ENCODE measurements at places on chromosomes 12 and 14.

DNA sequence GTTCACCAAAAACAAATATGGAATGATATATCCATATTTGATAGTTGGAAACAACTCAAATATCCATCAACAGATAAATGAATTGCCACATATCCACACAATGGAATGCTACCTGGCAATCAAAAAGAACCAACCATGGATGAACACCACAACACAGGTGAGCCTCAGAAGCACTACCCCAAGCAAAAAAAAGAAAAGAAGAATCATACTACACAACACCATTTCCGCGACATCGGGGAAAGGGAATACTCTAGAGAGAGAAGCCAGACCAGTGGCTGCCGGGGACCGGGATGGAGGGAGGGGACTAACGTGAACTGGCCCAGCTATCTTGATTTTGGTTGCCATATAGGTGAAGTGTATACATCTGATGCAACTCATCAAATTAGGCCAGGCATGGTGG lies 41.4 kb downstream of the SCARB1 start:
- DNase-seq: no peak

- no peak for DNase-seq
These were observed 51.6 kb upstream of the SRP54 start for GRCh38 chr14:34931206-34931605.

DNA sequence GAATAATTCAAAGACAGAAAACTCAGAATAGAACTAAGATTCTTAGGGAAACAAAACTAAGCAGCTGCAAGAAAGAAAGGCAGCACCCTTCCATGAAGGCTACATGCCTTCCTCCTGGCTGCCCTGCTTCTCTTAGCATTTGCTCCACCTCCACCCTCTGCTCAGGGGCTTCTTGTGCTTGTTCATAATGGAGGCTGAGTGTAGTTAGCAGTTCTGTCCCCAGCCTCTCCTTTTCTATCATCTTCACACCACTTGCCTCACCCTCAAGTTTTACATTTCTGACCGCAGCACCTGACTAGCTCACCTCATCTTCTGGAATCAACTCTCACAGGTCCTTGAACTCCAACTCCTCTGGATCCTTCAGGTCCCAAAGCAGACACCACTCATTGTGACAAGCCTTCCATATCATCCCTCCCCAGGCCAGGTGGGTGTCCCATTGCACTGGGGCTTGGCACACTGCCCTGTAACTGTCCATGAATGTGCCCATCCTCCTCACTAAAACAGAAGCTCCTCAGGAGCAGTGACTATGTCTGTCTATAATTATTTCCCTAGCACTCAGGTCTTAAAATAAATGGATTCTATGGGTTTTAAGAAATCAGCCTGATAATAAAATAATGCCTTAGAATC lies 139.1 kb downstream of the TMTC1 start:
- no peak for DNase-seq

DNA sequence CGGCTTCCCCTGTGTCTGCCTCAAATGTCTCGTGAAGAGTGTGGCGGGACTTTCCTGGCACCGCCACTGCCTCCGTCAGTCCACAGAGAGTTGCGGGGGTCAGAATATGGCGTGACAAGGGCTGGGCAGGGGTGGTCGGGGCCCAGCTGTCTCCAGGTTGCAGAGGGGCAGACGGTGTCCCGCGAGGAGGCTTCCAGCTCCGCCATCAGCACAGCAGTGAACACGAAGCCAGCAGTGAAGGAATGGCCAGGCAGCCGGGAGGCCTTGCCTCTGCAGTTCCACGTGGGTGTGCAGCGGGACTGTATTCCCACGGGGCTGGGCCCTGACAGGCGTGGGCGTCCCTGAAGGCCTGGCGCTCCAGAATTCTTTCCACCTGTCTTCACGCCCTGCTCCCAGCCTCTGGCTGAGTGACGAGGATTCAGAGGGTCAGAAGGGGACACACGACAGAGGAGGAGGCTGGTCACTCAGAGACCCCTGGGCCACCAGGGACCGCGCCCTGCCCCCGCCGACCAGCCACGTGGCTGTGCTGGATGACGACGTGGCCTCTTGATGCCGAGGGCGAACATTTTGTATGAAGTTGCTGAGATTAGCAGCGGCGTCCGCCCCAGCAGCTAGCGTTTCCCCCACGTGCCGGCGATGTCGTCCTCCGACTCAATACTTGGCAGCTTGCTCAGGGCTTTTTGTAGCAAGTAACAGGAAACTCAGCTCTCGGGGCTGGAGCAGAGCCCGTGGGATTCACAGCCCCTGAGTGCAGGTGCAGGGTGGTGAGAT lies 25.0 kb upstream of the GALNT9 start:
- DNase-seq: no peak

Data from NCI-H2081 treated with DMSO at 0.1 percent for 48 hours (cell line).